GM23248 (cell line): ENCODE measurements at places on chromosomes 5 and 9. TPM values are rescaled to one million over a fixed set of nuclear protein-coding genes. Genes with fewer than 3 reads are reported as not detected.

DNA sequence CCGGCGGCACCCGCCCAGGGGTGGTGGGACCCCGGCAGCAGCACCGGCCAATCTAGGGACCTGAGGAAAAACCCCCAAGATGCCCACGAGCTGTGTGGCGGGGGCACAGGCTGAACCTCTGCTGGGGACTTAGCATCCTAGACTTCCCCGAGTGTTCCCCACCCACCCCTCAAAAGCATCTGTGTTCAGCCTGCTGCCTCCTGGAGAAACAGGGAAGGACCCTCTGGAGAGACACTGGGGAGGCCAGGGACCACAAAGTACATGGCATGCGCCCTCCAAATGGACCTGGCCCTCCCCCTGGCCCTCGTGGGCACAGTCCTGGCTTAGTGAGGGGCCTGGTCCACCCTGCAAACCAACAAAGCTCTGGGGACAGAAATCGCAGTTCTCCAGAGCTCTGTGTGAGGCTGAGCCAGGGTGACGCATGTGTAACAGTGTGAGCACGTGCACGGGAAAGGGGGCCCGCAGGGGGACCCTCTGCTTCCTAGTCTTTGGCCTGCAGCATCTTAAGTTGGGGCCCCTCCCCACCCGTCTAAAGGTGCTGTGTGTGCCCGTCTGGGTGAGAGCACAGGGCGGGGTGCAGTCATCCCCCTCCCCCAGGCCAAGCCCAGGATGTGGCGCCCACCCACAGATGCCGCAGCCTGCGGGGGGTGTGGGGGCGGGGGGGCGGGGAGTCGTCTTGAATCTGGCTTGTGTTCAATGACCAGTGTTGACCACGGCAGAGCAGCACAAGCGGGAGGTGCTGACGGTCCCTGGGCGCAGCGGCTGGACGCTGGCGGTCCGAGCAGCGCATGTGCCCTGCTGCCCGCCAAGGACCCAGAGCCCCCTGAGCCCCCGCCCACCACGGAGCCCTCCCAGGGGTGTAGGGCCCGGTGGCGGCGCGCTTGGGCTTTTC is 672 bp upstream of the KCNT1 start:
- H3K4me1 ChIP-seq: no peaks in the 10 kb centered on the region
- no peak overlapping the region for H3K27ac ChIP-seq
- H3K36me3 ChIP-seq: no peaks in the 10 kb centered on the region
- DNase-seq: peak; percentile 26

- no peak overlapping the region for H3K27ac ChIP-seq
- no peaks in the 10 kb centered on the region for H3K36me3 ChIP-seq
- H3K27me3 ChIP-seq: no peaks in the 10 kb centered on the region
- H3K4me1 ChIP-seq: no peaks in the 10 kb centered on the region
- no peak overlapping the region for H3K4me3 ChIP-seq
- DNase-seq: no peak
Observed at GRCh38 chr9:28824432-28824963, 1251.2 kb upstream of the C9orf72 start.

DNA sequence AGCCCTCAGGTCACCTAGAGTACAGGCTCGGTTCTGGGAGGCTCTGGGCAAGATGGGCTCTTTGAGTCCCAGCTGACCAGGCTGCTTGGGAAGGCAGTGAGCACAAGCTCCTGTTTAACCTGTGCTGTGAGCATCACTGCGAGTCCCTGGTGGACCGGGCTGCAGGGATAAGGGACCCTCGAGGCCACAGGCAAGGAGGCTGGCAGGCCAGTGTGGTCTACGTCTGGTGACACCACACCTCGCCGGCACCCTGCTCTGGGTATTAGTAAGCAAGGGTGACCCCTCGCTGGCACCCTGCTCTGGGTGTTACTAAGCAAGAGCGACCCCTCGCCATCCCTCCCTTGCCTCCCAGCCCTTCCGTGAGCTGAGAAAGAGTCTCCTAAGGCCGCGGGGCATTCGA is 125.9 kb upstream of the FOXD4L5 start:
- no peaks in the 10 kb centered on the region for H3K4me1 ChIP-seq
- H3K4me3 ChIP-seq: no peak overlapping the region
- H3K36me3 ChIP-seq: no peaks in the 10 kb centered on the region
- no peaks in the 10 kb centered on the region for H3K27me3 ChIP-seq
- H3K27ac ChIP-seq: no peak overlapping the region

DNA sequence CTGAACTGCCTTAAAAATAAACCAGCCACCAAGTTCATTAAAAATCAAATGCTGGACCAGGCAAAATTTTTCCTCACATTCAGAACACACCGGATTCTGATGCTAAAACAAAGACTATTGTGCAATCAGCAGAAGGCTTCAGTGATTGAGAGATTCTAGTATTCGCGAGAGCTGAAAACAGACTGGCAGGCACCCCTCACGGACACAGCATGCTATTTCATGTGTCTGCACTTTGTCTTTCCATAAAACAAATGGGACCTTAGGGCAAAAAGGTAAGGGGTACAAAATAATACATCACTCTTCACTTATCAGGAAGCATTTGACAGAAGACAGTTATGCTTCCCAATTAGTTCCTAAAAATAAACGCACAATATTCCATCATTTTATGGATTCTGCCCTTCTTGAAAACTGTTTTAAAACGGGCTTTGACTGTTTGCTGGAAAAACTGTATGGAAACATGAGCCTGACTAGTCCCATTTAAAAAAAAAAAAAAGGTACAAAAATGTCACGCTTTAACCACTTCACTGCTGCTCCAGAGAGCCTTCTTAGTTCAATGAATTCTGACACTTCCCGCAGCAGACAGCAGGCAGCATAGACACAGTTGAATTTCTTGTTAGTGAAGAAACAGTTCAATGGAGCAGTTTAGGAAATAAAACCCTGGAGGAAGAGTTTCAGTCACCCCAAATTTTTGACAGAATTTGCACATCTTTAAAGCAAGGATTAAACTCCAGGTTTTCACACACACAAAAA is 99.2 kb downstream of the MED27 start:
- H3K36me3 ChIP-seq: no peaks in the 10 kb centered on the region
- no peaks in the 10 kb centered on the region for H3K27me3 ChIP-seq
- H3K4me1 ChIP-seq: peaks cover 16% of the 10 kb centered on the region
- H3K27ac ChIP-seq: no peak overlapping the region
- DNase-seq: no peak

DNA sequence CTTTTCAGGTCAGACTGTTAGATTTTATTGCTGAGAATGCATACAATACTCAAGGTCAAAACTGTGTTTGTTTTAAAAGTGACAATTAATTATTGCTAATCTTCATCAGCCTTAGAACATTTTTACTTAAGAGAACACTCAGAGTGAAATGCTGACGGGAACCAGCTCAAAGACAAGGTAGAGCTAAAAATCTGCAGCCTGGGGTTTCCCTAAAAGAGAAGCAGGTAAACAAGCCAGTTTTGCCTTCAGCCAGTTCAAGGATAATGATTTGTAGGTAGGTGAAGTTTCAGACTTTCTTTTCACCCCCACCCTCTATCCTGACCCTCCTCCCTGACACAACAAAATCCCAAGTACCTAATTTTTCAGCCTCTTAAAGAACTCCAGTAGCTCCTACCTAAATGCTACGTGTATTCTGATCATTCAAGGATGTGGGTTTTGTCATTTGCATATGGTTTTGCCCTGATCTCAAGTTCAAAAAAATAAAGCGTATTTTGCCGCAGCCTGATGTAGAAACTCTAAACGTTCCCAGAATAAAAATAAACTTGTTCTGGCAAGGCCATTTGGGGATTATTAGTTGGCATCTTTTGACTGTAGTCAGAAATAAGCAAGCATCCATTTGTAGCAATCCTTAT is 407.2 kb downstream of the EFNA5 start:
- no peaks in the 10 kb centered on the region for H3K27me3 ChIP-seq
- no peak overlapping the region for H3K4me3 ChIP-seq
- DNase-seq: no peak

DNA sequence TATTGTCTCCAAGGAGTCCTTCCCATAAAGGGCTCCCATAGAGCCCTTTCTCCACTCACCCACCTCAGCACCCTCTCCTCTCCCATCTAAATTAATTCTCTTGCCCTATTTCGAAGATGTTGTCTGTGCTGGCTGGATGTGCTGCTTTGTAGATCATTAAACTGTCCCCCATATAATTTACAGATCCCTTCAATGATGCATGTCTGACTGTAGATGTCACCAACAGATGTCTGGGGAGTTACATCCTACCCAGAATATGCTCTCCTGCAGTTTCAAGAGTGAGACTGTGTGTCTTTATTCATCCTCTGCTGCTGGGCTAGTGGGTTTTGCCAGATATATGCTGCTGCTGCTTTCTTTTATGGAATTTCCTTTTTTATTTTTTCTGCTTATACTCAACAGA is 351.2 kb downstream of the MLLT3 start:
- no peaks in the 10 kb centered on the region for H3K4me1 ChIP-seq
- H3K4me3 ChIP-seq: no peak overlapping the region
- no peak overlapping the region for H3K27ac ChIP-seq
- DNase-seq: peak; percentile 4
- 0 out of 2 replicates have a peak, but pooled peaks cover 3% of the 10 kb centered on the region for H3K27me3 ChIP-seq

GRCh38 chr5:168362097-168362885 is 70.8 kb downstream of the WWC1 start:
- no peaks in the 10 kb centered on the region for H3K36me3 ChIP-seq
- no peak overlapping the region for H3K27ac ChIP-seq
- no peak overlapping the region for H3K4me3 ChIP-seq
- no peak for DNase-seq

DNA sequence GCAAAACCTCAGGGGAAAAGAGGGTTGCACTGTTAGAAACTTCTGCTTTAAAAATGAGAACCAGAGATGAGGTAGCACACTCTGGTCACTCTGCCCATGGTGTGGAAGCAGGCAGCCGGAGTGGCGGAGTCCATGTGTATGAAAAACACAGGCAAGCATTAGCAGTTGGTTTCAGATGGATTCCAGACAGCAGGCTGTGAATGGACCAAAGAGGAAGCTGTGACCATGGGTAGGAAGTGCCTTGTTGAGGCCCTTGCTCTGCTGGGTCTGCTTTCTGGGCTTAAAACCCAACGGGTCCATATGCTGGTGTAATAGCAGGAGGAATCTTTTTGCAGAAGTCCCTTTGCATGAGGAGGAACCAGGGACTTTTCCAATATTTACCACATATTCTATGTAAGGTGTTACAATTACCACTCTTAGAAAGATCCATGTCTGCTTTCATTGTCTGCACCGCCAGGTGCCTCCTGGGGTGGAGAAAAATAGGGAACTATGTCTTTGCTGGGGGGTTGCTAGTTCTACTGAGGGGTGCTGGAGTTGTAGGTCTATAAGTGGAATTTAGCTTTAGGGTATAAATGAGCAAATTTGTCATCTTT is 77.0 kb downstream of the ANKRD55 start:
- no peaks in the 10 kb centered on the region for H3K4me1 ChIP-seq
- no peak for DNase-seq
- no peaks in the 10 kb centered on the region for H3K27me3 ChIP-seq
- no peaks in the 10 kb centered on the region for H3K36me3 ChIP-seq
- H3K4me3 ChIP-seq: no peak overlapping the region

Gene FCN2
- total RNA-seq: not detected in 2 replicates

Gene CCDC69
- total RNA-seq: 0.13 and 0.54 TPM in 2 replicates

Gene PARP8
- total RNA-seq: 1.1 and 1.9 TPM in 2 replicates

Gene SGCD
- total RNA-seq: 67.0 and 69.7 TPM in 2 replicates
